ENCODE measurements at places on chromosomes 3 and 15.

DNA sequence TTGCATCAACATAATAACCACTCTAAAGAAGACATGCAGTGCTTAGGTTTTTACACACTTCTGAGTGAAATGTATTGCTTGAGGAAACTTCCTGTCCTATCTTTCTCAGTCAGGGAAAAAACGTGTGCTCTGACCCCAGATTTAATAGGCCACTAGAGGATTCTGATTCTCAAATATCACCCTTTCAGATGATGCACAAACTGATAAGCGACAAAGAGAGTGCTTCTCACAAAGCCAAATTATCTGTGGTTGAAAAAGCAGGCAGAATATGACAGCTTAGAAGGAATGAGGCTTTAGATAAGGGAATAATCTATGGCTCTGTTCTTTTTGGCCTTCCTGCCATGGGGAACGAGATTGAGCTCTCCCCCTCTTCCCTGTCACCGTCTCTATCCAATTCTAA lies 583.4 kb upstream of the SGO1 start:
- DNase-seq, result no peak

DNA sequence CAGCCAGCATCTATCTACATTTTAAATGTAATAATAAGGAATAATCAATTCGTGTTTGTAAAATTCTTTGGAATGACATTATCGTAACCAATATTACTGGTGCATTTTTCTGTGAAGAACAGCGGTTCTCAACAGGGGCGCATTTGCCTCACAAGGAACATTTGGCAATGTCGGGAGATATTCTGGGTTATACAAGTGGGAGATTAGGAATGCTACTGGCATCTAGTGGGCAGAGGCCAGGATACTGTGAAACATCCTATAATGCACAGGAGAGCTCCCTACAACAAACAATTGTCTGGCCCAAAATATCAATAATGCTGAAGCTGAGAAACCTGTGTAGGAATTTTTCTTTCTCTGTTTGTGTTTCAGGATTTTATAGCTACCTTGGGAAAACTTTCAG lies 25.0 kb downstream of the ACP3 start:
- no peak for DNase-seq

- DNase-seq, result no peak
Measured at GRCh38 chr15:36495456-36495991, 83.9 kb upstream of the CDIN1 start.

GRCh38 chr3:98073486-98073885 lies 13.5 kb upstream of the OR5AC2 start:
- DNase-seq, result no peak

- DNase-seq, result peak; percentile 46
Measured at GRCh38 chr3:129315223-129315997, 36.7 kb downstream of the HMCES start.

- DNase-seq, result no peak
Measured at GRCh38 chr3:72810063-72810462, 38.2 kb downstream of the SHQ1 start.

- DNase-seq, result no peak
Measured at GRCh38 chr3:190288836-190289235, 33.4 kb downstream of the CLDN1 start.

DNA sequence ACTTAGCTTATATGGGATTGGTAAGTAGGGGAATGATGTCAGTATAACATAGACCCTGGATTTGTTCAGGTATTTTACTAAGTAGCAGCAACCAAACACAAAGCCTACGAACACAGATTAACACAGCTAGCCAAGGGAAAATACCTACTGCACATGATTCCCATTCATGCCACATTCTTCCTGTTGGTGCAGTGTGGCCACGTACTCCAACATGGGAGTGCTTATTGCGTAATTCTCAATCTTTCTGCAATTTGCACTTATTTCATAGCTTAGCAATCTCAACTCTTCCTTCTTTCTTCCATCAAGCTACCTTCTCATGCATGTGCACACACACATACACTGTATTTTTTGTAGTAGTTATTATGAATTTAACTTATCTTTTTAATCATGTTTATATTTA lies 186.8 kb downstream of the IL5RA start:
- DNase-seq, result no peak

- no peak for DNase-seq
Measured at GRCh38 chr15:62601777-62602545, 436.9 kb upstream of the C2CD4B start.

GRCh38 chr3:55728461-55729100 lies 241.5 kb upstream of the WNT5A start:
- no peak for DNase-seq

DNA sequence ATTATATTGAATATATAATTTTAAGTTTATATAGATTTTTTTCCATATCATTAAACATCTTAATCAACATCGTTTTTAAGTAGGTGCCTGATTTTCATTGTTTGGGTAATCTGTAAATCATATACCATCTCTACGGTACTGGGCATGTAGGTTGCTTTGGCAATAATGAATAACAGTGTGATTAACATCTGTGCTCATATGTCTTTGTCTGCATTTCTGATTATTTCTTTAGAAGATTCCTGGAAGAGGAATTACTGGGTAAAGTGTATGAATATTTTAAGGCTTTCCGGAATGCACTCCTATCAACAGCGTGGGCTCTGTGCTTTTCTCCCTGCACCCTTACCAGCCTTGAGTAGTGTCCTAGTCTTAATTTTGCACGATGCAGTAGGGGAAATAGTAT lies 119.8 kb upstream of the LIPC start:
- no peak for DNase-seq

DNA sequence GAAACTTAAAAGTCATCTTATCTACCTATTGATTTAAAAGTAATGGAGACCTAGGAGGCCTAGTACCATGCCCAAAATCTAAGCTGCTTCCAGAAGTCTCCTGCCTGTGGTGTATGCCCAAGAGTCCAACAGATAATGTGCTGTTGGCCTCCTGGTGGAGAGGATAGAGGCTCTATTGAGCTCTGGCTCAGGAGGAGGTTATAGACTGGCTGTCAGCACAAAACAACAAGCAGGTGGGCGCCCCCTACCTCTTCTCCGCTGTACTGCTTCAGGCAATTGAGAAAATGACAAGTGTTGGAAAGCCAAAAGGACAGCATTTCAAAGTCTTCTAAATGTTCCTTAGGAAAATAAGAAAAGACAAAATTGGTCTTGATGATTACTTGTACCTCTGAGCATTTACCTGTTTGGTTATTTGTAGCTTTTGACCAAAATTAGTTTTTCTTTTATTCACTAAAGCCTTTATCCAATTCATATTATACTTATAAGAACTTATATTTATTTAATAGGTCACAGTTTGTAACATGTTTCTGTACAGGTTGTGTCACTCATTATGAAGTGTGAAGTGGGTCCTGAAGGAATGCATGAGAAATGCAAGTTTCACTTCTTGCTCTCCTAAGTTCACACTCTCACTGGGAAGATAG lies 17.2 kb upstream of the GNB5 start:
- DNase-seq, result peak; percentile 72

DNA sequence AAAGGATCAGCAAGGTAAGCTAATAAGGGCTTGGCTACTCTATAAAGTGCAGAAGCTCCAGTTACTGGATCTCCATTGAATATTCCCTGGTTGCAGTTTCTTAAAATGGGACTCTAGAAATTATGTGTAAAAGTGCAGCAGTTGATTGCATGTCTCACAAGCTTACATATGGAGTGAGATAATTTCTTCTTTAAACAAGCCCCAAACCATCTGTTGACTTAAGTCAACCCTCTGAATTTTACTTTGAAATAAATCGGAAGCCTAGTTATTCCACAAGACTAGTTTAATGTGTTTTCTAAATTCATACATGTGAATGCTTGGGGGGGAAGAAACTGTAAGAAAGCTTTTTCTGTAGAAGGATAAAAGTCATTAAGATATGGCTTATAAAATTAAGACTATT lies 664.2 kb downstream of the NLGN1 start:
- no peak for DNase-seq

DNA sequence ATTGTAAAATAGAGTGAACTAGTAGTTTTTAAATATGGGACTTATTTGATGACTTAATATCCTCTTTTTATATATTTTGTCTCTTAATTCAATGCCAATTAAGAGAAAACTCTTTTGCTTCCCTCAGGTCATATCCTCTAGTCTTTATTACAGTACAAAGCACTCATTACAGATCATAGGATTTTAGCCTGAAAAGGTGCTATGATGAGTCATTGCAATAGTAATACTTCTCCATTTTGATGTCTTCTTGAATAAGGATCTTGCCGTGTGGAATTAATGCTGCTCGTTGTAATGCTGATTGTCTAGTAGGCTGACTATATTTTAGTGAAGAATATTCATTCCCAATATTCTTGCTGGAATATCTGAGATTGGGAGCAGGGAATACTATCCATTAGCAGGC lies 612.2 kb upstream of the GOLIM4 start:
- DNase-seq, result no peak

DNA sequence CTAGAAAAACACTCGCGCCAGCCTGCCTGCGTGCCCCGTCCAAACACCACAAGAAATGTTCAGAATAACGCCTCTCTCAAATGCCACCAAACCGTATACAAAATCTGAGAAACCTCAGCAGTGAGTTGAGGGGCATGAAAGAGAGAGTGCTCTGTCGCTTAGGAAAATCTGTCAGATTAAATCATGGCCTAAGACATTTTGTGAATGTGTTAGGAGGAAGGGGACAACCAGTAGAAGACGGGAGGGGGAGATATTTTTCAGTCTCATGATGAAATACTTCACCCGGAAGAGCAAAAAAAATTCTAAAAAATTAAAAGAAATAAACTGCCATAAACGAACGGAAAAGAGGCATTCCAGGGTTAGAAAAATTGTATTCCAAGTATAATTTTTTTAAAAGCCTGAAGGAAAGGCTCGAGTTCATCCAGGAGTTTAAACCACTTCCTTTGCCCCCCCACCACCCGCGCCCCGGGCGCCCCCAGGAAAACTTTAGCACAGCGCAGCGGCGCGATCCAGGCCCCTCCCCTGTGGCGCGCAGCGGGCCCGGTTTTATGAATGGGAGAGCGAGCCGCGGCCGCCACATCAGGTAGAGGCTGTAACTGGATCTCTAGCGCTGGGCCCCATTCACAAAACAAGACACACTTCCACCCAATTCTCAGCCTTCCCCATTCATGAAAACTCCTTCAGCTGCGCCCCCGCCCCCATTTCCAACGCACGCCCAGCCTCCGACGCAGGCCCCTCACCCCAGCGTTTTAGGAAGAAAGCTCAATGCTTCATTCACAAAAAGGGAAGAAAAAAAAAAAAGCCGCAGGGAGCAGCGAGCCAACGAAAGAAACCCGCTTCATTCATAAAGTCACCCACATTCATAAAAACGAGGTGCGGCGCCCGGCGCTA lies 1.4 kb downstream of the ETV5 start:
- DNase-seq, result peak; percentile 59

GRCh38 chr15:29074045-29074444 lies 188.3 kb downstream of the APBA2 start:
- DNase-seq, result no peak

DNA sequence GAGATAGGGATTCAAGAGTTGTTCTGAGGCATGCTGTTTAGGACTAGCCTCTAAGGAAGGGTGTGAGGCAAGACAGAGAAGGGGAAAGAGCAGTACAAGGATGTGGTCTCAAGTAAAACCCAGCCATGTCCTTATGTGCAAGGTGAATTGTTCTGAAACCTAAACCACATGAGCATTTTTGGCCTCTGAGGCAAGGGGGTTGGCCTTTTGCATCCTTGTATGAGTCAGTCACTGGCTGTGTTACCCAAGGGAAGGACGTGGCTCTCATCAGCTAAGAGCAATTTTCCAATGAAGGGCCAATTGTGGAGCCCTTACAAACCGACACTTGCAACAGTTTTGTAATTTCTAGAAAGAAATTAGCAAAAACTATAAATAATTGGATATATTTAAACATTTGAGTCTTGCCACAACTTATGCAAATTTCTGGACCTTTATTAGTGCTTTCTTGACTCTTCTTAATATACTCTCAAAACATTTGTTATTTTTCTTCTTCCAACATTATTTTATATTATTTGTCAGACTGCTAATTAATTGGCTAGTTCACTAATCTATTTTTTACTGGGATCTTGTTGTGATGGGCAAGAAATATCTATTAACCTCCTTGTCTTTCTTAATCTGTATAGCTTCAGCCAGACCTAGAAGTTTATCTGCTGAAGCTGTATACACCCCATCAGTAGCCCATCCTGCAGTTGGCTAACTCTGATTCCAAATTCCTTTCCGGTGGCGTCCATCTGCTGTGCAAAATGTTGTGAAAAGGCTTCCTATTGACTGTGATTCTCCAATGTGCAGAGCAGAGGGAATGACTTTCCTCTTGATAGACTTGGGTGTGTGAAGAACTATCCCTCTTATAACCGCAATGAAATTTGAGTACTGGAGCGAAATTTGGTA lies 97.7 kb upstream of the P2RY1 start:
- DNase-seq, result peak; percentile 19

DNA sequence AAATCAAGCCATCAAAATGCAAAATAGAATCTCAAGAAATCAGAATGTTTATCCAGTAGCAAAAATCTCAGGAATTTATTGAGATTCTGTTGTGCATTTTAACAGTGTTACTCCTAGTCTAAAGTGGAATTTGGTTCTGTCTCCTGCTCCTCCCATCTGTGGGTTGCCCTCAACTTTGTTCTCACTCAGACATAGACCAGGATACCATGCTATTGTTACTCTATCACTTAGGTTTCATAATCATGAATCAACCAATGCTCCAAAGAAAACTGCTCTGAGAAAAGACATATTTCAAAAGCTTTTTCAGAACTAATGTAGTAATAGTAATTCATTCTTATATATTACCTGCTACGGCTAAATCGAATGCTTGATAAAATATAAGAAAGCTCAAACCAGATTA lies 274.7 kb downstream of the RBMS3 start:
- DNase-seq, result no peak

- DNase-seq, result no peak
Measured at GRCh38 chr15:80228959-80229610, 22.9 kb downstream of the CTXND1 start.

- no peak for DNase-seq
Measured at GRCh38 chr15:89317186-89317720, 17.4 kb downstream of the POLG start.

DNA sequence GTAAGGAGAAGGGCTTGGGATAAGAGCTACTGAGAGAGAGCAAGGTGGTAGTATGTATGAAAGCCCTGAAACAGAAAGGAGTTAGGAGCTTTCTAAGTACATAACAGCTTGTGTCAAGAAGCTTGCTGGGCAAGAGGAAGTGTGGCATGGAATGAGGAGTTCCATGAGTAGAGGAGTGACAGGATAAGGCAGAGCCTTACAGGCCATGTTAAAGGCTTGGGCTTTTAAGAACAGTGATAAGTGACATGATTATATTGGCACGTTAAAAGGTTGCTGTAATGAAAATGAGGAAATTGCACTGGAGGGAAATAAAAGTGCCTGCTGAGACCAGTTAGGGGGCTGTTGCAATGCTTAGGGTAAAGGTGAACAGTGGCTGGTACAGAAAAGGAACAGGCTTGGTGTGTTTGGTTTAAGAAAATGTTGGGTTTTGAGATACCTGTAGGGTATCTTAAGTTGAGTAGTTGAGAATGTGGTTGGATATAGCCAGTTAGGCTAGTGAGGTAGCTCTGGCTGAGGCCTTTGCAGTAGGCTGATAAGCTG lies 49.0 kb downstream of the MEF2A start:
- no peak for DNase-seq

DNA sequence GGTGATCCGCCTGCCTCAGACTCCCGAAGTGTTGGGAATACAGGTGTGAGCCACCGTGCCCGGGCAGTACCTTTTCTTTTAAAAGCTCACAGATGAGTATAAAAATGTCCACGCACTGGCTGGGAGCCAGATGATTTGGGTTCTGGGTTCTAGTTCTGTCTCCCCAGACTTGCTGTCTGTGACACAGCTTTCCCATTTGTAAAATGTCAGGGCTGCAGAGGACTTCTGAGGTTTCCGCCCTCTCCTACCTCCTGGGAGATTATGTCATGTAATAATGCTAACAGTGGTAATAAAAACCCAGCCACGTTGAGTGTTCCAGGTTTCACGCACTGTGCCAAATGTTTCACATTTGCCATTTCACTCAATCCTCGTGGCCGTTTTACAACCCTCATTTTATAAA lies 1.3 kb upstream of the PPP4R2 start:
- no peak for DNase-seq
